ENCODE measurements at places on chromosomes 2 and 18. TPM values are rescaled to one million over a fixed set of nuclear protein-coding genes. Genes with fewer than 3 reads are reported as not detected.

The ADD2 gene
- 18.8 TPM for total RNA-seq

The MYCN gene
- 2.3 TPM for total RNA-seq

The DNAJC5G gene
- not detected for total RNA-seq

The PMAIP1 gene
- 95.1 TPM for total RNA-seq

The PPIL3 gene
- 30.5 TPM for total RNA-seq

The KHK gene
- total RNA-seq, result 6.2 TPM

The GPR155 gene
- total RNA-seq, result 19.0 TPM

The CGREF1 gene
- total RNA-seq, result 0.54 TPM

The MYOM1 gene
- total RNA-seq, result 2.6 TPM

The DPP10 gene
- total RNA-seq, result not detected

The DLX1 gene
- total RNA-seq, result not detected

The ATOH8 gene
- total RNA-seq, result not detected

The GPBAR1 gene
- 0.80 TPM for total RNA-seq

The FOXI3 gene
- not detected for total RNA-seq

The COA5 gene
- total RNA-seq, result 54.9 TPM

The NPPC gene
- total RNA-seq, result not detected

The ABCG8 gene
- total RNA-seq, result not detected

The LYG2 gene
- not detected for total RNA-seq

Measured in naive thymus-derived CD4-positive, alpha-beta T cell (primary cell).